Type B pancreatic cell (in vitro differentiated cells): ENCODE measurements at places on chromosomes 4 and X. TPM values are rescaled to one million over a fixed set of nuclear protein-coding genes. Genes with fewer than 3 reads are reported as not detected.

Gene CCSER1
- 18.1 and 25.5 TPM in 2 replicates for total RNA-seq

GRCh38 chr4:163590103-163590502, 95.6 kb downstream of the TMA16 start:
- no peak for DNase-seq

- DNase-seq = no peak
These were observed 34.6 kb upstream of the IL9R start for GRCh38 chrX:155962906-155963305.

Gene KIT
- 5.5 and 19.5 TPM in 2 replicates for total RNA-seq

DNA sequence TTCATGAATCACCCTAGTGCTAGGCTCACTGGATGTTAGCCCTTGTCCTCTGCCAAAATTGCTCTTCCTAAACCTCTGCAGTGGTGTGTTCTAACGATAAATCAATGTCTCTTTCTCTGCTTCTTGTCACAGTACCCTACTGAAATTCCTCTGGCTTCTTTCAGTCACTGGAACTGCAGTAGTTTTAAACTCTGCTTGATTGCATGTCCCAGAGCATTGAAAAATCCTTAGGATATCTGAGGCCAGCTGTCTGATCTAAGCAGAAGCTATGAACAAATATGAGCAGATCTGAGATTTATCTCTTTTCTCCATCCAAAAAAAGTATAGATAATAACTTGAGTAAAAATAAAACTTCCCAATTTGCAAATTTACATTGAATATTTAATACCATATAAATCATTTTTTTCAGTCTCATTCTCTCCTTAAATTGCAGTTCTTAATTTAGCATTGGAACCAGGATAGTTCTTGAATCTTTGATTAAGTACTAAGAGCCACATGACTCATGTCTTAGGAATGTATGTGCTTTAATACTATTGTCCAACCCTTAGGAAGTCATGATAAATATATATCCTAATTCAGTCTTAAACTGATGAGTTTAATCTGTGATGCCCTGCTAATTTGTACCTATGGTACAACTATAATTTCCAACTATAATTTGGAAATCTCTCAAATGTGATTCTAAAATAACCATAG, 169.7 kb downstream of the PDHA2 start:
- no peak for DNase-seq

Gene GUCY1A1
- total RNA-seq = 6.2 and 8.6 TPM in 2 replicates

- no peak for DNase-seq
These were observed 108.5 kb upstream of the WDR1 start for GRCh38 chr4:10225096-10225495.

Gene S100P
- total RNA-seq = 58.9 and 80.8 TPM in 2 replicates
